ENCODE measurements at places on chromosomes 16 and 17. TPM values are rescaled to one million over a fixed set of nuclear protein-coding genes. Genes with fewer than 3 reads are reported as not detected.

Gene DLG4
- total RNA-seq, result 4.2 TPM

Gene FBXW10
- total RNA-seq, result not detected

Gene DOC2A
- total RNA-seq, result 0.11 TPM

Gene SERPINF2
- 0.21 TPM for total RNA-seq

Gene MYH8
- not detected for total RNA-seq

Gene SMIM22
- 0.61 TPM for total RNA-seq

Gene CA5A
- total RNA-seq, result not detected

Gene KCNJ18
- total RNA-seq, result not detected

Gene HS3ST4
- total RNA-seq, result not detected

Gene RASD1
- not detected for total RNA-seq

Gene KCNG4
- total RNA-seq, result not detected

- DNase-seq, result no peak
Observed at GRCh38 chr16:16075488-16076422, 126.3 kb downstream of the ABCC1 start.

GRCh38 chr17:69223809-69224208 is 4.8 kb downstream of the ABCA10 start:
- DNase-seq, result peak; percentile 33

DNA sequence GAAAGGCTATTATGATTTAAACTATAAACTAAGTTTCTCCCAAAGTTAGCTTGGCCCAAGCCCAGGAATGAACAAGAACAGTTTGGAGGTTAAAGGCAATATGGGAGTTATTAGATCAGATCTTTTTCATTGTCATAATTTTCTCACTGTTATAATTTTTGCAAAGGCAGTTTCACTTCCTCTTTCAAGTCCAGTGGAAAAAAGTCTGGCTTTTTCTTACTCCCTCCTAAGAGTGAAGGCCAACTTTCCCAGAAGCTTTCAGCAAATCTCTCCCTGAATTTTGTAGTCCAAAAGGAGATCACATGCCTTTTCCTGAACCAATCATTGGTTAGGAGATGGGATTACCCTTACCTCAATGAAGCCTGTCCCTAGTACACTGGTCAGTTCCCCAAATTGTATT is 9.1 kb upstream of the BLMH start:
- no peak for DNase-seq

DNA sequence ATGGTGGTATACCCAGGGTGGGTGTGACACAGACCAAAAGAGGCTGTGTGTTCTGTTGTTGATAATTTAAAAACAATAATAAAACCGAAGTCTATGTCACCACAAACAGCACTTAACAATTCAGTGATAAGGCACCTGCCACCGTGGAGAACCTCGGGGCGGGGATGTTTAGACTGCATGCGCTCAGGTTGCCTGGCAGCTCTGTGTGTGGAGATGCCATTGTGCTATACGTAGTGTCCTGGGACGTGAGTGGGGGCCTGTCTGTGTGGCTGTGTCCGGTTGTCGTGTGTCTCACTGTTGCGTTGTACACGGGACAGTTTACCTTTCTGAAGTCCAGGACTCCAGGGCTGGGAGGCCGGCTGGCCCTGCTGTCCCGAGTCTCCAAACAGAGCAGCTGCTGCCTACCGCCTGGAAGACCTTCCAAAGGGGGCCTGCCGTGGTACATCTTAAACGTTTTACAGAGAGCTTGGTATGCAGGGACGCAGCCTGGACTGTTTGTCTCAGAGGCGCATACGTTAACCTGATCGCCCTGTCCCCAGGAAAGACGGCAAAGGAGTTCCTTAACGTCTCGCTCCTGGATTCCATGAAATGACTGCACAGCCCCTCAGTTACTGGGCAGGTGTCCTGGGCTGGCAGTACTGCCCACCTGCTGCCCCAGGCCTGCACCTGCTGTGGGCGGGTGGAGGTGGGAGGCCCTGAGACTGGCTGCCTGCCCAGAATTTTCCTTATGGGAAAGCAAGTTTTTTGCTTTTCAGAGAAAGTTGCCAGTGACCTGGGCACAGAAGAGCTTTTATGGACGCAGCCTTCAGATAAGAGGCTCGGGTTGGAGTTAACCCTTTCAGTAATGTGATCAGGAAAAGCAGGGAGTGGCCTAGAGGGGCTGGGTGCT is 19.0 kb downstream of the SPIRE2 start:
- DNase-seq, result no peak

- DNase-seq, result no peak
Observed at GRCh38 chr16:4601036-4601863, 13.4 kb downstream of the UBALD1 start.

GRCh38 chr17:45335721-45336120 is 18.9 kb upstream of the MAP3K14 start:
- no peak for DNase-seq

- no peak for DNase-seq
Observed at GRCh38 chr17:59848778-59849177, 44.0 kb downstream of the TUBD1 start.

- DNase-seq, result no peak
Observed at GRCh38 chr16:19781226-19781625, 63.2 kb downstream of the IQCK start.

DNA sequence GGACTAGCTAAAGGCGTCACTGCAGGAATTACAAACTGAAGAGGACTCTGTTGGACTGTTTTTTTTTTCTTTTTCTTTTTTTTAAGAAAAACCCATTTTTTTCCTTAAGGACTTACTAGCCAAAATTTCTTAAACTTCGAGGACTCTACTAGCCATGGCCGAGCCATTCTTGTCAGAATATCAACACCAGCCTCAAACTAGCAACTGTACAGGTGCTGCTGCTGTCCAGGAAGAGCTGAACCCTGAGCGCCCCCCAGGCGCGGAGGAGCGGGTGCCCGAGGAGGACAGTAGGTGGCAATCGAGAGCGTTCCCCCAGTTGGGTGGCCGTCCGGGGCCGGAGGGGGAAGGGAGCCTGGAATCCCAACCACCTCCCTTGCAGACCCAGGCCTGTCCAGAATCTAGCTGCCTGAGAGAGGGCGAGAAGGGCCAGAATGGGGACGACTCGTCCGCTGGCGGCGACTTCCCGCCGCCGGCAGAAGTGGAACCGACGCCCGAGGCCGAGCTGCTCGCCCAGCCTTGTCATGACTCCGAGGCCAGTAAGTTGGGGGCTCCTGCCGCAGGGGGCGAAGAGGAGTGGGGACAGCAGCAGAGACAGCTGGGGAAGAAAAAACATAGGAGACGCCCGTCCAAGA is 878 bp downstream of the HEXIM1 start:
- no peak for DNase-seq

DNA sequence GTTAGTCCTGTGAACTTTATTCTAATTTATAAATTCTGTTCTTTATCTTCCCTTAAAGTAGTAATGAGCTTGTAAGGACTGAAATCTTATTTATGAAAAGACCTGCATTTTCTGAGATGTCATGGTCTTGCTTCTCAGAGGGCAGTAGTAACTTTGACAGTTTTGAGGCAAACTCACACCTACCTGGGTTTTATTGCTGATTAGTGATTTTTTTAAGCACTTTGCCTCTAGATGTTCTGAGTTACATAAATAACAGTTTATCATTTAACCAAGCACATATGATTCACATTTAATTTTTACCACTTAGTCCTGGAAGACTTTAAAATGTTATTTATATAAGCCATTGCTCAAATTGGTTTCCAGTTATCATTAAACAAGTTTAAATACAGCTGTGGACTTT is 10.7 kb downstream of the DUSP14 start:
- DNase-seq, result no peak

DNA sequence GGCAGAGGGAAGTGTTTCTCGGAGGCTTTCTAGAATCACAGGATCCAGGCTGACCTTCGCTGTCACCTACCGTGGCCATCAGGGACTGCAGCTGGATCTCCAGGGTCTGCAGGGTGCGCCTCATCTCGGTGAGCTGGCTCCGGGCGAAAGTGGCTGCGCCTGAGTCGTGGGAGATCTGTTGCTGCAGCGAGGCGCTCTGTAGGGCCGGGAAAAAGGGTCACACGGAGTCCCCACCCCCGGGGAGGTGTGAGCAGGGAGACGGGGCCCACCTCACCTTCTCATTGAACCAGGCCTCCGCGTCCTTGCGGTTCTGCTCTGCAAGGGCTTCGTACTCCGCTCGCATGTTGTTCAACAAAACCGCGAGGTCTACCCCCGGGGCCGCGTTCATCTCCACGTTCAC is 2.9 kb downstream of the KRT28 start:
- no peak for DNase-seq

- DNase-seq, result no peak
Observed at GRCh38 chr17:7512105-7512504, 27.9 kb downstream of the POLR2A start.

GRCh38 chr16:2966808-2967191 is 2.3 kb upstream of the PAQR4 start:
- no peak for DNase-seq

DNA sequence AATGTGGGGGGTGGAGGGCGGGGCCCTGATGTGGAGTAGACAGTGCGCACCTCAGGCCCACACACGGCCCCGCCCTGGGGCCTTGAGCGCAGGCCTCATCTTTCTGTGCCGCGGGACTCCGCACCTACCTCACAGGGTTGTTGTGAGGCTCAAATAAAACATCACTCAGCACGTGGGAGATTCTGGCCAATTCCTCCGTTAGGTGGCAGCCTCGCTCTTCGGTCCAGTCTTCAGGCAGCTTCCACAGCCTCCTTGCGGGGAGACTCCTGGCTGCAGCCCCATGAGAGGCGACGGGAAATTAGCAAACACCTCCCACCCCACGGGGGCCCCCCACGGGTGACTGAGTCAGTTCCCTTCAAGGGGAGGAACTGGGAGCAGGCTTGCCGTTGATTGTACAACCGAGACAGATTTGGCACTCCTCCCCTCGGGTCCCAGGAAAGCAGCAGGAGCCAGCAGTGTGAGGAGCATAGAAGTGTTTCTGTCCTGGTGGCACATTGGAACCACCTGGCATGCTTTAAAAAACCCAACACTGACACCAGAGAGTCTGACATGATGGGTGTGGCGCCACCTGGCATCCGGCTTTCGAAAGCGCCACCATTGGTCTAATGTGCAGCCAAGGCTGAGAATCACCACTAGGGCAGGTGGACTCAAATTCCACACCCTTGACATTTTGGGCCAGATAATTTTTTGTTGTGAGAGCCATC is 7.6 kb downstream of the MRM1 start:
- DNase-seq, result no peak

DNA sequence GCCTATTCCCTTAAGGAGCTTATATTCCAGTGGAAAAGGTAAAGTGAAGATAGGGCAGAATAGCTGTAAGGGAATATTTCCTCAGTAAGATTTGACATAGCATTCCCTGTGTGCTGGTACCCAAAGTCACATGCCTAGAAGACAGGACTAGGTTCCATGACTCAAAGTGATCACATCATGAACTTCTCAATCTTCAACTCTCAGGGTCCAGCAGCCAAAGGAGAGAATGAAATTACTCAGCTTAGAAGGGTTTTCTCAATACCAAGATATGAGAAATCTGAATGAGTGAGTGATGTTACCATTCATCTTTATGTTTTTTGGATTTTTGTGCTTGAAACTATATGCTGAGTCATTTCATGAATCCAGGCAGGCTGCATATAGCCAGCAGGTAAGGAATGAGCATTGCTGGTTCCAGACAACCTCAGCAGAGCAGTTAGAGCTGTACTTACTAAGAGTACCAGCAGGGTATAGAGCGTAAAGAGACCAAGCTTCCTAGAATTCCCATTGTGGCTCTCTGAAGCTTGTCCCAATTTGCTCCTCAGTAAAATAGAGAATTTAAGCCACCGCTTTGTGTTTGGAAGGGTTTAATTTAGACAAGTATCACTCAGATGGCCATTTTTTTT is 91.1 kb downstream of the ANKFN1 start:
- no peak for DNase-seq

DNA sequence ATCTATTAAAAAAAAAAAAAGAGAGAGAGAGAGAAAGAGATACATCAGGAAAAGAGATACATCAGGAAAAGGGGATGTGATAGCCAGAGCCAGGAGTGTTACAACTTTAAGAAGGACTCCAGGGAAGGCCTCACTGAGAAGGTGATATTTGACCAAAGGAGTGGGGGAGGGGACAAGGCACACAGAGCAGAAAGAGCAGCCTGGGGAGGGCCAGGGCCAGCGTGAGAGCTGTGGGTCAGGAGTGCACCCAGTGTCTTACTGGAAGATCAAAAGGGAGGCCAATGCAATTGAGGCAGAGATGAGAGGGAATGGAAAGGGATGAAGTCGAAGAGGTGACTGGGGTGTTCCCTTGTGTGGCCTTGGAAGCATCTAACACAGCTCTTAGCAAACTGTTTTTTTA is 7.7 kb downstream of the ASPHD1 start:
- no peak for DNase-seq

DNA sequence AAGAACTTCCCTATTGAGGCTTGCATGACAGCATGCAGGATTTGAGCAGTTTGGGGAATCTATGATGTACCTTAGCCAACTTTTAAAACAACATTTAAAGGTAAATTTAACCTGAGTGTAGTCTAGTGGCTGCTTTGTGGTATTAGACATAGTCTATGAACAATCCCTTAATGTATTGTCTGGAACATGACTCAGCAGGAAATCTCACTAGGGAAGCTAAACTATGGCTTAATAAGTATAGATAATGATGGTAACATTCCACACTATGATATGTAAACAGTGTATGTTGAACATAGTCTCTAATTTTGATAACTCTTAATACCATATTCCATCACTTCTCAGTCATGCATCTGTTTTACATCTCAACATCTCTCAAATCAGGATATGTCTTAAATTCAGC is 52.1 kb upstream of the SLC12A3 start:
- DNase-seq, result no peak

- no peak for DNase-seq
Observed at GRCh38 chr17:38584350-38584925, 21.3 kb downstream of the SRCIN1 start.

- DNase-seq, result no peak
Observed at GRCh38 chr16:67246756-67247191, 507 bp downstream of the FHOD1 start.

DNA sequence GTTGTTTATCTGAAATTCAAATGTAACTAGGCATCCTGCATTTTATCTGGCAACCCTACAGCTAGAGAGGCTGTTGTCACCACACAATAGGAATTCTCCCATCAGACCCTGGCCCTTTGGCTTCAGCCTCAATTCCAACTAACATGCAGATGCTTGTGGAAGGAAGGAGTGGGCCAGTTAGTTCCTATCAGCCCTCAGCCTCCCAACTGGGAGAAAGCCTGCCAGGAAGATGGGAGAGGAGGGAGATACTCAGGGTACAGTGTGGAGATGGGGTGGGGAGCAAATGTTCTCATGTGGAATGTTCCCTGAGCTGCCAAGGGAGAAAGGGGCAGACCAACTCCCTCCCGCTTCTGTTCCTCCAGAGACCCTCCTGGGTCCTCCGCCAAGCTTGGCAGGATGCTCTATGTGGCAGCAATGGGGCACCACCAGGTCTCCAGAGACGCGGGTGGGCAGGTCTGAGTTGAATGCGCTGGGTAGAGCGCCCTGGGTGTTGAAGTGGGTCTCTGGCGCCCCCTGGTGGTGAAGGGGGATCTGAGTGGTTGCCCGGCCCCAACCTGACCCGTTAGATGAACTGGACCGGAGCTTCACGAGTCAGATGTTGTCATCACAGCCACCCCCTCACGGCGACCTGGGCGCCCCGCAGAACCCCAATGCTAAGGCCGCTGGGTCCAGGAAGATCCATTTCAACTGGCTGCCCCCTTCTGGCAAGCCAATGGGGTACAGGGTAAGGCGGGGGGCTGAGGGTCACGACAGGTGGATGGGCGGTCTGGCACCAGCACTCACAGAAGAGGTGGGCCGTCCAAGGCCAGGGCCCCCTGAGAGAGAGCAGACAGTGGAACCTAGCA is 15.2 kb downstream of the GALK1 start:
- no peak for DNase-seq

- no peak for DNase-seq
Observed at GRCh38 chr17:41343029-41343428, 7.6 kb downstream of the KRT33A start.

- peak; percentile 73 for DNase-seq
Observed at GRCh38 chr17:74513987-74514631, 17.2 kb downstream of the CD300LB start.
